Renal cortical epithelial cell (primary cell): ENCODE measurements at places on chromosomes 2 and 18. TPM values are rescaled to one million over a fixed set of nuclear protein-coding genes. Genes with fewer than 3 reads are reported as not detected.

DNA sequence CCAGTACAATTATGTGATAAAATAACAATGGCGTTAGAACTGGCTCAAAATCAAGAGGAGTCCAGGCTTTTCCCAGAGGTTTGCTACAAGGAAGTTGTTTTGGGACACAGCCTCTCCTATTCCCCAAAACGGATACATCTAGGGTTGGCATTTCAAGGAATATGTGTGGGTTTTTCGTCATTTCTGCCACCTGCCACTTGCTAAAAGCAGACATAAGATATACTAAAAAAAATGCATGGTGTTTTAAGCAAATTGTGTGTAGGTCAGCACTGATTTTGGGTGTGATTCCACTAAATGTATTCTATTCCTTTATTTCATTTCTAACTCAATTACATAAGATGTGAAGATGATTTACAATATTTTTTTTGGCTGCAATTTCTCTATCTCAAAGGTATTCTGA is 36.4 kb upstream of the GCG start:
- DNase-seq: no peak

ARHGEF4 gene
- 0.35 and 0.40 TPM in 2 replicates for total RNA-seq

DNA sequence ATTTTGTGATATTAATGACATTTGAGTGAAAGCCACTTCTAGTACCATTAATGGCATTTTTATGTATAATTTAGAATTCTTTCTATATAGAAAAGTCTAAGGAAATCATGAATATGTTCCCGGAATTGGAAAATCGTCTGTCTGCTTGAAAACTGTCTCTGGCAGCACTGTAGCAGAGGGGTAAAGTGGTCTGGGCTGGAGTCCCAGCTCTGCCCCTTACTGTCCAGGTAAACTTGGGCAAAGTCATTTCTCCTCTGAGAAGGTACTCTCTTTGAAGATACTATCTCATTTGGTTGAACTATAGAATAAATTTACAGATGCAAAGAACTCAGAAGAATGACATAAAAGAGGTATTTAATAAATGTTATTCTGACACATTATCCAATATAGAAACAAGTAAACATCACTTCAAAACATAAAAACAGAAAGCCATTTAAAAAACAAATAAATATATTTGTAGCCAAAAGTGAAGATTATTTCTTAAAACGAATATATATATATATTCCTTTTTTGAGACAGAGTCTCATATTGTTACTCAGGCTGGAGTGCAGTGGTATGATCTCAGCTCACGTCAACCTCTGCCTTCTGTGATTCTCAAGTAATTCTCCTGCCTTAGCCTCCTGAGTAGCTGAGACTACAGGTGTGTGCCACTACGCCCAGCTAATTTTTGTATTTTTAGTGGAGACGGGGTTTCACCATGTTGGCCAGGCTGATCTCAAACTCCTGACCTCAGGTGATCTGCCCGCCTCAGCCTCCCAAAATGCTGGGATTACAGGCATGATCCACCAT is 149.8 kb upstream of the ITGA4 start:
- DNase-seq: no peak

GRCh38 chr2:118274841-118275510 is 186.7 kb downstream of the INSIG2 start:
- DNase-seq: no peak

GRCh38 chr2:238670111-238670585 is 177.7 kb upstream of the TWIST2 start:
- DNase-seq: peak; percentile 2

DNA sequence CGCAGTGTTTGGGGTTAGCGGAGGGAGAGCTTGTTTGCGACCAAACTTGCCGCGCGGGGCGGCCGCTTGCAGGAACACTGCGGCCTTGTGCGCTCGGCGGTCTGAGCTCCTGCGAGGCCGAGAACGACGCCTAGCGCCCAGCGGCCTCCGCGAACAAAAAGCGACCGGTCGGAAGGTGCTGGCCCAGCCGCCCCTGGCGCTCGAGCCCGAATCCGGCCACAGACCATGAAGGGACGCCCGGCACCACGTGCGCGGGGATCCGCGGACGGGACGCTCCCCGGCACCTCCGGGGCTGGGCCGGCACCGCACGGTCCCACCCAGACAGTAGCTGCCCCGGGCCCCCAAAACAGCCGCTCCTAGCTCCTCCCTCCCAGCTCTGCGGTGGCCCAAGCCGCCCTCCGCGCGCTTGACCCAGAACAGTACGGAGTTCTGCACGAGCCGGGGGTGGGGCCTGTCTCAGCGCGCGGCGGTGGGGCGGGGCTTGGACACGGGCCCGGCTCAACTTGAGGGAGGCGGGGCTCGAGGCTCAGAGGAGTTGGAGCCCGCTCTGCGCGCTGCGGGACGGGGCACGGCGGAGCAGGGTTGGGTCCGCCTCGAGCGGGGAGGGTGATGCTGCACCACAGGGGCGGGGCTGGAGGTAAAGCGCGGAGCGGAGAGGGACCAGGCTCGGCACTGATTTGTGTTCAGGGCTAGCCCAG is 664 bp upstream of the IMPA2 start:
- DNase-seq: peak; percentile 93

KCNK3 gene
- total RNA-seq: 9.6 and 13.7 TPM in 2 replicates

DNA sequence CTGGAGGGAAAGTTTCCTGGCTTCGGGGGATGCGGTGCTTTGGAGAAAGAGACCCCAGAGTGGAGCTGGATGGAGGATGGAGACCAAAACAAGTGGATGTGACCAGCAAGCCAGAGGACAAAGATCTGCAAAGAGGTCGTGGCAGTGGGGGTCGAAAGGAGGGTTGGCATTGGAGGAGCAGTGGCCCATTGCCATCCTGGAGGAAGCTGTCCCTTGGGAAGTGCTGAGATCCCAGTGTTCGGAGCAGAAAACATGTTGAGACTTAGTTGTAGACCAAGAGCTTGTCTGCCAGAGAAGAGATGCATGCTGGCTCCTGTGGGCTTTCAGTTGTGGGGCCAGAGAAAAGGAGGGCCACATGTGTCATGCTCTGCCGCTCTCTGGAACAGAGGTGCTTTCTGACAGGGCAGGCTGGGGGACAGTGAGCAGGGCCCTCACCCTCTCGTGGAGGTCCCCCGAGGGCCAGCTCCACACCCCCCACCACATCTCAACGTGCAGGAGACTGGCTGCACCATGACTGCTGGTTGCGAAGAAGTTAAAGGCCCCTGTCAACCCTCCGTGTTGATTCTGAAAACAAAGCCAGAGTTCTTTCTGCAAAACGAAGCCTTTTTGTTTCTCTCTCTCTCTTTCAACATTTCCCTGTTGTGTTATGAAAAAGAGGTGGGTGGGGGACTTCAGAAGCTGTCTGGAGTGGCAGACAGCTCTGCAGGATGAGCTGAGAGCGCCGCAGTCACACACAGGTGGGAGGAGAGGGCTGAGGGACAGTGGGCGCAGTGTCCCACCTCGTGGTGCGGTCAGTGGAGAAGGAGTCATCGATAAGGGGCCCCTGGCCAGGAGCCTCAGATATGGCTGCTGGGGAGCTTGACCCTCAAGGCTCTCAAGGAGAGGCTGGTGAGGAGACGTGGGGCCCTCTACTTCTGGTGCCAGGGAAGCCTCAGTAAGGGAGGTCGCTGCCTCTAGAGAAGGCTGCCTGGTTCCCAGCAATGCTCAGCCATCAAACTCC is 77.6 kb upstream of the BCL2L11 start:
- no peak for DNase-seq
